ENCODE measurements at places on chromosomes 6 and 20. TPM values are rescaled to one million over a fixed set of nuclear protein-coding genes. Genes with fewer than 3 reads are reported as not detected.

GRCh38 chr20:37229357-37229756, 32.3 kb downstream of the GHRH start:
- DNase-seq: no peak

DNA sequence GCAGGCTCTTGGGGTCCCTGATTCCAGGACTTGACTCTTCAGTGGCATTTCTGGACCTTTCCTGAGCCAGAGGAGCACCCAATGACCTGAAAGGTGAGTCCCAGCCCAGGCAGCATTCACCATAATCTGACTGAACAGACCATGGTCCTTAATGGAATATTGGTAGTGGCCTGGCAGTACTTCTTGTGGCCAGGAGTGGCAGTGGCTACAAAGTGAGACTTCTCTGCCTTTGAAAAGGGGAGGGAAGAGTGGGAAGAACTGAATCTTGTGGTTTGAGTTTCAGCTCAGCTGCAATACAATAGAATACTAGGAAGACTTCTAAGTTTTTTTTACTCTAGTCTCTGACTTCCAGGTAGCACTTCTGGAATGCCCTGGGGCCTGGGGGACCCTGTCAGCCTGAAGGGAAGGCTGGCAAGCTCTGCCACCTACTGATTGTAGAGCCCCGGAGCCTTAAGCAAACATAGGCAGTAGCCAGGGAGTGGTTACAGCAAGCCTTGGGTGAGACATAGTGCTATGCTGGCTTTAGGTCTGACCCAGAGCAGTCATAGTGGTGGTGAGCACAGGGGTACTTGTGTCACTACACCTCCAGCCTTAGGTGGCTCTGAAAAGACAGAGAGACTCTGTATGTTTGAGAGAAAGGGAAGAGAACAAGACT, 674.2 kb upstream of the MANEA start:
- DNase-seq: no peak

RIPPLY2 gene
- not detected for total RNA-seq

TREM1 gene
- 9.3 TPM for total RNA-seq

- no peak for DNase-seq
Observed at GRCh38 chr20:38635721-38636288, 34.2 kb downstream of the ARHGAP40 start.
